Thyroid gland (tissue), 4 donors: ENCODE measurements at places on chromosomes 2 and 18.
A peak's percentile ranks its signal among the peaks of the same experiment; 100 is the strongest.

DNA sequence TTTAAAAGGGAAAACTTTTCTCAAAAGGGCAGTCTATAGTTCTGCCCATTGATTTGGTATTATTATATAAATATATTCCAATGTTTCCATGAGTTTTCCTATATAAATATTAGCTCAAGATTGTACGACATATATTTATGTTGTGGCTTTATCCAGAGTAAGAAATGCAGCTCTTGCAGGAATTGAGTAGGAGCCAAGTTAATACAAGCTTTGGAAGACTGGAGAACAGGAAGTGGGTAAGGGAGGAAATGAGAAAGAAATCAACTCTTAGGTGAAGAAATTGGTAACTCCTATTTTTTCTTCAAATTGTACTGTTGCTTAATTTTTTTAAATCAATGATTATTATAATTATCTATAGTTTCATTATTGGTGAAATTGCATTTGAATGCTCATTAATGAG is 105.4 kb upstream of the FAM117B start:
- no peak for DNase-seq

GRCh38 chr18:79797518-79798345 is at the start of gene KCNG2:
Gene KCNG2 (plus strand): TSS chr18:79797938. CDS start chr18:79863668, 65,730 bp downstream.
- DNase-seq = peak; percentile 32

- no peak for DNase-seq
Observed at GRCh38 chr2:84841577-84841976, 39.3 kb downstream of the TRABD2A start.

GRCh38 chr2:191486584-191487320 is 191.2 kb upstream of the NABP1 start:
- DNase-seq = no peak

- no peak for DNase-seq
Observed at GRCh38 chr18:26121476-26121875, 12.2 kb upstream of the PSMA8 start.

DNA sequence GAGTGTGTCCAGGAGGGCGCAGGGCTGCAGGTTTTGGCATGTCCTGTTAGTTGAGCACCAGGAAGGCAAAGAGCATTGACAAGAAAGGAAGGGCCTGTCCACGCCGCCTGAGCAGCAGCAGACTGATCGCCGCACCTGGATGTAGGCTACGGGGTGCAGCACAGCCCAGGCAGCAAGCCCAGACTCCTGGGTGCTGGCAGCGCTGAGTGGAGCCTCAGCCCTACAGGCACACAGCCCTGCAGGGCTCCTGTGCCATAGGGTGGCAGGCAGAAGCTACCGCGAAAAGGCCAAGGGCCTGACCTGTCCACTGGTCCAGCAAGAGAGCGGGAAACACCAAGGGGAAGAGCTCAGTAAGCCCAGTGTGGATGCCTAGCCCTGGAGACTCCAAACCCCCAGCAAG is 198.0 kb downstream of the HDAC4 start:
- no peak for DNase-seq

GRCh38 chr2:98086491-98087446 is at the start of gene VWA3B:
Gene VWA3B (plus strand): TSS chr2:98087167. CDS start chr2:98093093, 5,926 bp downstream.
- peak; percentile 59 for DNase-seq

GRCh38 chr2:105428387-105429018 is 29.7 kb upstream of the FHL2 start:
- DNase-seq = no peak

GRCh38 chr2:44324971-44325426 is 36.3 kb downstream of the PREPL start:
- no peak for DNase-seq

GRCh38 chr2:68458981-68459380 is 8.1 kb downstream of the FBXO48 start:
- no peak for DNase-seq

DNA sequence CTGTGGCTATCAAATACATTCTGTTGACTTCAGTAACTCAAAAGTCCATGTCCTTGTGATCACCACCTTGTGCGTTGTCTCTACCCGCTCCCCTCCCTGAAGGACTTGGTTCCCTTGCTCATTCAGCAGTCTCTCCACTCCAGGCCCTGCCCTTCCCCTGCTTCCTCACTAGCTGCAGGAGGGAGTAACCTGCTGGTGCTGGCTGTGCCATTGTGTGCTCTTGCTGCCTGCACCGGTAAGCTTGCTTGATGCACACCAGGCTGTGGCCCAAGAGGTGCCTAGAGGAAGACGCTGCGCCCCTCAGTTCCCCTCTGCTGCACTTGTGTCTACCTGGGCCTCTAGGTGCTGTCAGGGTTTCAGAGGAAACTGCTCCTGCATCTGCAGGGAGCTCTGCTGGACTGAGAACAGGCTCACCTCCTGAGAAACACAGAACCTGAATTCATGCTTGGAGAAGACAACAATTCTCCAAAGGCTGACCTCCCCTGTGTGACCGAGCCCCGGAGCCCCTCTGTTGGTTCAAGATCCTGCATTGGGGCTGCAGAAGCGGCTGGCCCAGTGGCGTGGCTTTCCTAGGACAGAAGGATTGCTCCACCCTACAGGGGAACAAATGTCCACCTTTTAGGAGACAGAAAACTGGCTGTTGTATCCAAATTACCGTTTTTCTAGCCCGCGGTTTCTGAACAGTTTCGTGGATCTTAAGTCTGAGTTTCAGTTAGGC is 33.6 kb downstream of the PTPRM start:
- DNase-seq = peak; percentile 26
